Suppressor macrophage treated with lipopolysaccharide for 1 hour (primary cell): ENCODE measurements at places on chromosomes 1 and 21.

DNA sequence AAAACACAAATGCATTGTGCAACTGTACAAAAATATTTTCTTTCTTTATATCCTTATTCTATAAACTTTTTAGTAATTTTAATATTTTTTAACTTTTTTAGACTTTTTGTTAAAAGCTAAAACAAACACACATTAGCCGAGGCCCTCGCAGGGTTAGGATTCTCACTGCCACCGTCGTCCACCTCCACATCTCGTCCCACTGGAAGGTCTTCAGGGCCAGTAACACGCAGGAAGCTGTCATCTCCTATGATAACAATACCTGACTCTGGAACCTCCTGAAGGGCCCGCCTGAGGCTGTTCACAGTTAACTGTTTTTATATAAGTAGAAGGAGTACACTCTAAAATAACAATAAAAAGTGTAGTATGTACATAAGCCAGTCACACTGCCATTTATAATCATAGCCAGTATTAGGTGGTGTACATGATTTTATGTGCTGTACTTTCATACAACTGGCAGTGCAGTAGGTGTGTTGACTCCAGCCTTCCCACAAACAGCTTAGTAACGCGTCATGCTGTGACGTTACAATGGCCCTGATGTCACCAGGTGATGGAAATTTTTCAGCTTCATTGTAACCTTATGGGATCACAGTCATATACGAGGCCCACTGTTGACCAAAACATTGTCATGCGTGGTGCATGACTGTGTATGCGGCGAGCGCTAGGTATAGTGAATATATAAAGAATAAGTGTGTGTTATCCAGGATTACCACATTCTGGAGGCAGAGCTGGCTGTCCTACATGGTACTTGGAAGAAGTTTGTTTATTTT is 8.8 kb downstream of the TFF2 start:
- no peak for DNase-seq

- DNase-seq = peak; percentile 78
These were observed 94.7 kb downstream of the SIK1 start for GRCh38 chr21:43331962-43332828.

GRCh38 chr1:159778266-159778665 is 2.5 kb upstream of the DUSP23 start:
- no peak for DNase-seq

DNA sequence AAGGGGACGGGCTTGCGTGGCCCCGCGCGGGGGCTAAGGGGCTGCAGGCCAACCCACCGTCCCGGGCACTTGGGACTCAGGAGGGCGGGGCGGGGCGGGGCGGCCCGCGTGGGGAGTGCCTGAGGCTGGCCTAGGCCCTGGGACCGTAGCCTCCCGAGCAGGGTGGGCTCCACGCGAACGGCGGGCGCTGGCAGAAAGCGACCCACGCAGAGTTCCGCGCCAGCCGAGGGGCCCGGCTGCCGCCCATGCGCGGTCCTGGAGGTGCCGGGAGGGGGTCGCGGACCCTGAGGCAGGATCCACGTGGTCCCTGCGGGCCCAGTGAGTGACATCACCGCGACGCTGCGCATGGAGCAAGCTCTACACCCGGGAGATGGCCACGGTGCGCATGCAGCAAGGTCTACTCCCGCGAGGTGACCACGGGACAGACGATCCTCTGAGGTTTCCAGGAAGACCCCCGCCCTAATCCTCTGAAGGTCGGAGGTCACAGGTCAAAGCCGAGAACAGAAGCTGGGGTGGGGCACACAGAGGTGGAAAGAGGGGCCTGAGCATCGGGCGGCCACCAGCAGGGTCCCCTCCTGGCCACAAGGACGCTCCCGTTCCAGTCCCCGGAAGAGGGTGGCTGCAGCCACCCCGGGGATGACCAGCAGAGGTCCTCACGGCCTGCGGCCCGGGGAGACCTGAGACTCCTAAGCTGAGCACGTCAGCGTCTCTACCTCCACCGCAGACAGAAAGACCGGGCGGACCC is 13.5 kb upstream of the SLC19A1 start:
- peak; percentile 86 for DNase-seq

DNA sequence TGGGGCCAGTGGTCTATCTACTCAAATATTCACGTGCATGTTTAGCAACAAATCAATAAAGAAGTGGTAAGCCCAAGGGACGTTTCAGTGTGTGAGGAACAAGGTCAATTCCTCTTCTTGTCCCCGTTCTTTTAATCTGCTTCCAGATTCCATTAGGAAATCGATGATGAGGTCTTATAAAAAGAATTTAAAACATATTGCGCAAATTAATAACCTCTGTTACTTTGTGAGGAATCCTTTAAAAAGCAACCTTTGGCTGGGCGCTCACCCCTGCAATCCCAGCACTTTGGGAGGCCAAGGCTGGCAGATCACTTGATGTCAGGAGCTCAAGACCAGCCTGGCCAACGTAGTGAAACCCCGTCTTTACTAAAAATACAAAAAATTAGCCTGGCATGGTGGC is 113.0 kb upstream of the TMPRSS2 start:
- no peak for DNase-seq

- peak; percentile 41 for DNase-seq
These were observed 237.5 kb downstream of the TTLL7 start for GRCh38 chr1:83761167-83762038.

DNA sequence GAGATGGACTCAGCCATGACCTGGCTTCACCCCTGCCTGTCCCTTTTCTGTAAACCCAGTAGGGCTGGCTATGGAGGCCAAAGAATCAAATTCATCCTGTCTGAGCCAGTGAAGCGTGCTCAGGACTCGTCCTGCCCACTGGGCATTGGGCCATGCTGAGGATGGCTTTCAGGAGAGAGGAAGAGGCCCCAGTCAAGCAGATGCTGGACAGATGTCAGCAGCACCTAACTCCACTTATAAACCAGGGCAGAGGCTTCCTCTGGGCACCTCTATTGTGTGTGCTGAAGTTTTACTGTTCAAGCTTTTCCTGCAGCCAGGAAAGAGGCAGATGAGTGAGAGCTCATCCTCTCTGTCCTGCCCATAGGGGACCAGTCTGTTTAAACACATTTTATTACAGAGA is 97.4 kb upstream of the GCLM start:
- DNase-seq = no peak

- DNase-seq = peak; percentile 94
These were observed 137.8 kb downstream of the PTPRC start for GRCh38 chr1:198776602-198777029.

GRCh38 chr1:171805395-171806115 is 24.1 kb downstream of the METTL13 start:
- peak; percentile 62 for DNase-seq

DNA sequence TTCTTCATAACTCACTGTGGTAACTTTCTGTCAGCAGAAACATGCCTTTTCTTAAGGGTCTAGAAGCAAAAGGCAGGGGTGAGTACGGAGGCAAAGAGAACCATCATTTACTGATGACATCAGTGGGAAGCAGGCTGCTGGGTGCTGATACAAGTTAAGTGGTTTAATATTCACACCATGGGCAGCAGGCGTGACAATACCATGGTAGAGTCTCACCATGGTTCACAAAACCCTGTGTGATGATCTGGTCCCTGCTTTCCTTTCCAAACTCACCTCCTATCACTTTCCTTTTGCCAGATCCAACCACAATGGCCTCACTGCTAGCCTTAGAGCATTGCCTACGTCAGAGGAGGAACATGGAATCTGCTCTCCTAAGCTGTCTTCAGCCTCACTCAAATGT is 8.7 kb downstream of the MAB21L3 start:
- no peak for DNase-seq

- DNase-seq = no peak
These were observed 92.8 kb upstream of the IFFO2 start for GRCh38 chr1:19049128-19049768.

- no peak for DNase-seq
These were observed 18.4 kb downstream of the IGSF5 start for GRCh38 chr21:39763272-39763970.
